Upper lobe of right lung (tissue), 1 donor: ENCODE measurements at places on chromosomes 4 and X.

DNA sequence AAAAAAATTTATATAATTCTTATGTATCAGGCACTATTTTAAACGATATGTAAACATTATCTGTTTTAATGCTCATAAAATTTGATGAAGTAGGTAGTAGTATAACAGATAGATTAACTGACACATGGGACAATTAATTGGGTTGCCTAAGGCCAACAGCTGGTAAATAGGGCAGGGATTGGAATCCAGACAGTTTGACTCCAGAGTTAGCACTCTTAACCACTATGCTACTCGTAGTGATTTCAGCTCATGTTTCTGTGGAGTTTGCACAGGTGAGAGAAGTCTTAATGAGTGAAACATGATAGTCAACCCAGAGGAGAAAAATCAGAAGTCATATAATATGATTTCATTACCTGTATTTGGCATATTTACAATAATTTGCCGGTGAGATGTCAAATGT, 126.0 kb upstream of the WDFY3 start:
- no peak for DNase-seq

DNA sequence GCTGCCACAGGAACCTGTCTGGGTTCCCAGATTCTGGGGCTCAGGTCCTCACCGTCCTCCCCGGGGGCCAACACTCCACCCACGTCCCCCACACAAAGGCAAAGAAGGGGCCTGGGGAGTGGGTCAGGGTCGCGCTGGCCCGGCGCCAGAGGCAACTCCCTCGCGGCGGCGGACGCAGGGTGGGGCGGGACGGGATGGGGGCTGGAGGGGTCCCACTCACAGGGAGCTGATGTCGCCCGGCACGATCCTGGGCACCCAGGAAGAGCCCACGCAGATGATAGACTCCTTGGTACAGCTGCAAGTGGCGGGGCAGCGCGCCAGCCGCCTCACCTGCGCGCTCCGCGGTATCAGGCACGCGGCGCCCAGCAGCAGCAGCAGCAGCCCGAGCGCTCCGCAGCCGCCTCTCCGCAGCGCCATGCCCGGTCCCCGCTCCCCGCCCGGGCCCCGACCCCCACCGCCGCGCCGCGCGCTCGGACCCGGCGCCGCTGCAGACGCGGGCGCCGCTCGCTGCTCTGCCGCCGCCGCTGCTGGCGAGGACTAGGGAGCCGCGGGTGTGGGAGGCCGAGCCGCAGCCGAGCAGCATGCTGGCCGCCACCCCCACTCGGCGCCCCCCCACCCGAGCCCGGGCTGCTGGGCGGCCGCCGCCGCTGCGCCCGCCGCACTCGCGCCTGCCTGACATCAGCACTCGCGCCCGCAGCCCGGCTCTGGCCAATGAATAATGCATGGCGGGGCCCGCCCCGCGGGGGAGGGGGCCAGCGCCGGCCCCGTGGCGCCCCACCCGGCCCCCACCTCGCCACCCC, at the start of gene LGI2:
LGI2 (minus strand) TSS at position 670 of the 800 bp plus-strand sequence; CDS start at position 417, 253 bp downstream.
- DNase-seq = peak; percentile 70

GRCh38 chr4:74005528-74005927, 7.1 kb upstream of the CXCL5 start:
- no peak for DNase-seq

DNA sequence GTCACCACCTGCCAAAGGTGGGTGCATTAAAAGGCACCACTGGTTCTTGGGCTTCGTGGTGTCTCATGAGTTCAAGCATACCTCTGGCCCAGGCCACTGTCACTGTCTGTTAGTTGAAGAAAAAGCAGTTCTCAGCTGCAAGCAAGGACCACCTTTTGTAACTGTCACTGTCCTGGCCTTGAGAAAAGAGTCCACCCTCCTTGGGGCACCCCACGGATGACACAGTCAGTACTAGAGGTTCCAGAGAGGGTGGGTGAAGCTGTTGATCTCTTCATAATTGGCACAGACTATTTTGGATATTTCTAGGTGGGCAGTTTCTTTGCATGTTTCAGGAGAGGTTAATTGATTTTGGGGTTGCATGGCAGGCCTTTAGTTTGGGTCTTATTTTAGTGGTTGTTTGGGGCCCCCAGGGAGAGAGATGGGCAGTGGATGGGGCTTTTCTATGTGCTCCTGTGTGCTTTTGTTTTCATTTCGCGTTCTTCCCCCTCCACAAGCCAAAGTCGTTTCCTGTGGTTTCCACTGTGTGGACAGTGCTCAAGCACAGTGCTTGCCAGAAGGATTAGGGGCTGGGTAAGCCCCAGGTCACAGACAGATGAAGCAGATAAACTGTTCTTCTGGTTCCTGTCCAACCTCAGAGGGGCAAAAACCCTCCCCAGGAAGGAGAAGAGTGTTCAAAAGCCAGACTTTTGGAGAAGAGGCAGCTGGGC, 156.2 kb upstream of the PPP1R2C start:
- DNase-seq = no peak

GRCh38 chr4:120881351-120881750, 41.2 kb downstream of the PRDM5 start:
- no peak for DNase-seq

GRCh38 chrX:134929808-134930207, 61.0 kb upstream of the SMIM10 start:
- DNase-seq = no peak

GRCh38 chr4:7901311-7901885, 38.3 kb downstream of the AFAP1 start:
- no peak for DNase-seq

DNA sequence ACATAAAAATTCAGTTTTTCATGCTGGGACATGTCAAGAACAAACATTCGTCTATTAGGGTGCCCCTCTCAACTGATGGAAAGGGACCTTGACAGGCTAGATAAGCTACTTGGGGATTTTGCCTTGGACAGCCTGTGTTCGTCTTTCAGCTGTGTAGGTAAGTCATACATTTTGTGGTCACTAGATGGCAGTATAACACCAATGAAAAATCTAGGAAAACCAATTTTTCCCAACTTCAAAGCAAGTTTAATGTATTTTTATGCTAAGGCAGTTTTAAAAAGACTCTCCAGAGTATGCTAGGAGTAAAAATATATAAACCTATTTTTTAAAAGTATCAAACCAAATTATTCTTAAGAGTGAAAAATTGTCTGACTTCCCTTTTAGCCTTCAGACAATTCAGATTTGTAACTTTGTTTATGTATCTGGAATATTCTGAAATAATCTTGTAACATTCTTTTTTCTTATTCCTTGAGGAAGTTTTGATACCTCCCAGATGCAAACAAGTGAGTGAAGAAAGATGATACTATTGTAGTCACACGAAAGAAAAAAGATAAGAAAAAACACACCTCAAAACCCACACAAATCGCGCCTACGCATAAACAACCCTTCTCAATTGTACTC, 158.3 kb downstream of the CPE start:
- DNase-seq = no peak

DNA sequence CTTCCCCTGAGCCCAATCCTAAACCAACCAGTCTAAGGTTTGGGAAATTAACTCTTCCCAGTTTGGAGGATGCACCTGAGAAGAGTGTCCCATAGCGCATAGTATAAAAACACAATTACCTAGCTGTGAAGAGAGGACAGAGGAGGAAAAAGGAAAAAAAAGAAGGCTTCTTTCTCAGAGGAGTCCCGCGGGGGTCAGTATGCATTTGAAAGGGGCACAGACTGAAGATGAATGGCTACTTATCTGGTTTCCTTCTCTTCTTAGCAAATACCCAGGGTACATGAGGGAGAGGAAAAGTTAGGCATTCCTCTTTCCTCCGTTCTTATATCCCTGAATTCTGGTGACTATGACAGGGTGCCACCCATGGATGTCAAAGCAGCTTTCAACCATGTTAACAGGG, 96.9 kb downstream of the TMEM47 start:
- DNase-seq = no peak
